ENCODE measurements at places on chromosomes 7 and 10.

DNA sequence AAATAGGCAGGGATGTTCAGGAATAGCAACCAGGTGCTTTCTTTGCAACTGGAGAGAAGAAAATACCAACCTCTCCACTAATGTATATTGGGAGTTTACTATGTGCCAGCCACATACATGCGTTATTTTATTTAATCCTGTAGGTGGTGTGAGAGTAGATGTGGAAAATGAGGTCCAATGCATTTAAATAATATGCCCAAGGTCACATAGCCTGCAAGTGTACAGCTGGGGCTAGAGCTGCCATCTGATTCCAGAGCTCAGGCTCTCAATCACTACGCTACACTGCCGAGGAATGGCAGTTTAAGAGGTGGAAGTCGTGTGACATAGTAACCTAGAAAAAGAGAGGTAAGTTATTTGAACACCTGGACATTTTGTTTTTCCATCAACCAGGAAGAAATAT lies 277.0 kb downstream of the EXOC4 start:
- no peak for DNase-seq

- DNase-seq: no peak
Observed at GRCh38 chr10:33966946-33967345, 632.5 kb upstream of the NRP1 start.

DNA sequence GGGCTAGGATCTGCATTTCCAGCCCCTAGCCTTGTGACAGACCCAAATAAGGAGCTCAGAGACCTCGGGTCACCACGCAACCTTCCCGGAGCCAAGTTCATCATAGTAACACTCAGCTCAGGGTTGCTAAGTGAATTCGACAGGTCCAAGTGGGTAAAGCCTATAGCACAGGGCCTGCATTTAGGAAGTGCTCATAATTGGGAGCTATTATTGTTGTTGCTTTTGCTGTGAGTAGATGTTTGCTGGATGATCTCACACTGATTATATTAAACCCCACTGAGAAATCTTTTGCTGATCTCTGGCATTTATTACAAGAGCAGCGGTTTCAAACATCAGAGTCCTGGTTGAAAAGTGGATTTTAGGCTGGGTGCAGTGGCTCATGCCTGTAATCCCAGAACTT lies 20.3 kb upstream of the SAR1A start:
- no peak for DNase-seq

DNA sequence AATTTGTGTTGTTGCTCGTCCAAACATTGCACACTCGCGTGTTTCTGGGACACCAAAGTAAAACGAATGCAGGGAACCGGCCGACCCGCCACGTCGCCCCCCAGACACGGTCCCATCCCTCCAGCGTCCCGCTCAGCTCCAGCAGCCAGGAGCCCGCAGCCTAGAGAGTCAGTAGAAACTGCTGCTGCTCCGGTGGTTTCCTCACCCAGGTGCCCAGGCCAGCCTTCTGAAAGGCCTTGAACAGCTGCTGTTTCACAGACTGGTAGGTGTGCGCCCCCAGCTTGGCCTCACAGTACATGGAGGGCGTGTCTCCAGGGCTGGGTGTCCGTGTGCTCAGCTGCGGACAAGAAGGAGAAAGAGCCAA lies 126.8 kb downstream of the WDR37 start:
- DNase-seq: no peak

- DNase-seq: no peak
Observed at GRCh38 chr7:51128545-51129435, 187.8 kb downstream of the COBL start.

- DNase-seq: no peak
Observed at GRCh38 chr10:130045091-130045652, 65.5 kb downstream of the C10orf143 start.
